Right forelimb (tissue), 1 donor: ENCODE measurements at places on chromosomes 16 and 17.

- no peak for DNase-seq
These were observed 2.6 kb upstream of the ANKFN1 start for GRCh38 chr17:56150649-56151048.

DNA sequence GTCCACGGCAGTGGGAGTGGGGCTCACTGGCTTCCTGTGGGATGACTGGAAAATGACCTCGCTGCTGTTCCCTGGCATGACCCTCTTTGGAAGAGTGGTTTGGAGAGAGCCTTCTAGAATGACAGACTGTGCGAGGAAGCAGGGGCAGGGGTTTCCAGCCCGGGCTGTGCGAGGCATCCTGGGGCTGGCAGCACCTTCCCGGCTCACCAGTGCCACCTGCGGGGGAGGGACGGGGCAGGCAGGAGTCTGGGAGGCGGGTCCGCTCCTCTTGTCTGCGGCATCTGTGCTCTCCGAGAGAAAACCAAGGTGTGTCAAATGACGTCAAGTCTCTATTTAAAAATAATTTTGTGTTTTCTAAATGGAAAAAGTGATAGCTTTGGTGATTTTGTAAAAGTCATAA lies 7.8 kb upstream of the RNF213 start:
- DNase-seq: no peak

- no peak for DNase-seq
These were observed 36.0 kb upstream of the FBXO47 start for GRCh38 chr17:39002991-39003715.

- no peak for DNase-seq
These were observed at the start of gene OTOA for GRCh38 chr16:21663889-21664647. TSS of gene OTOA (plus strand) at chr16:21663968. CDS start at chr16:21678515, 14,547 bp downstream.

GRCh38 chr16:2663553-2664546 lies 18.5 kb upstream of the KCTD5 start:
- no peak for DNase-seq

DNA sequence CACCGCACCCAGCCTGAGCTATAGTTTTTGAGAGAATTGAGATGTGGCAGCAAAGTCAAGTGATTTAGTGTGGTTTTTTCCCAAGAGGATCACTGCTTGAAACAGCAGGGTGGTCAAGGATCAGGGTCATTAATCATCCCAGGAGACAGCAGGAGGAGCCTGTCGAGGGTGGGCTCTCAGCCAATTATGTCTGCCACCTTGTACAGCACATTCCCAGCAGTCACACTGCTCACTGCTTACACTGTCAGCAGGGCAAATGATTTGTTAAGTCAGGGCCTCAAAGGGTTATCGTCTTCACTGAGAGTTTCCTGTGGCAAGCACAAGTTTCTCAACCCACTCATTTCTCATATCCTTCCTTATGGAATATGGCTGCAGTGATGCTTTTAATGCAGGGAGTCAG lies 13.2 kb downstream of the B3GNT9 start:
- DNase-seq: no peak

- no peak for DNase-seq
These were observed 1.8 kb upstream of the RBFOX3 start for GRCh38 chr17:79612468-79613194.

- DNase-seq: no peak
These were observed 902 bp downstream of the ARHGAP27 start for GRCh38 chr17:45431531-45432404.

GRCh38 chr16:87012954-87013938 lies 303.9 kb downstream of the C16orf95 start:
- DNase-seq: peak; percentile 73
